ENCODE measurements at places on chromosomes 11 and 22.
A peak's percentile ranks its signal among the peaks of the same experiment; 100 is the strongest.

DNA sequence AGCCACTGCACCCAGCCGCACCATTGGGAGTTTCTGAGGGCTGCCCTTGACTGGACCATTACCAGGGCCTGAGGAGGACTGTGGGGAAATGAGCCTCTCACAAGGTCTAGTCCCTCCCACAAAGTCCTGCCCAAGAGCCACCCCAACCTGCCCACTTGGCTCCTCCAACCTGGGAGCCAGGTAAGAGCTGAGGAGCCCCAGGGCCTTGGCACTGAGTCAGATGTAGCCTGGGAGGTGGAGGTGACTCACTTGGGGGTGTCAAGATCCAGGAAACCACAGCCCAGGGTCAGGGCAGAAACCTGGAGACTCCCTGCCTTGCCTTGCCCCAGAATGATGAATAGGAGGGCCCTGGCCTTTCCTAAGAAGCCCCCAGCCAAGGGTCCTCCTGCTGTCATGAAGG lies 25.8 kb upstream of the P2RY2 start:
- DNase-seq: no peak

GRCh38 chr11:124233376-124233775 lies 7.5 kb upstream of the OR8G1 start:
- DNase-seq: no peak

DNA sequence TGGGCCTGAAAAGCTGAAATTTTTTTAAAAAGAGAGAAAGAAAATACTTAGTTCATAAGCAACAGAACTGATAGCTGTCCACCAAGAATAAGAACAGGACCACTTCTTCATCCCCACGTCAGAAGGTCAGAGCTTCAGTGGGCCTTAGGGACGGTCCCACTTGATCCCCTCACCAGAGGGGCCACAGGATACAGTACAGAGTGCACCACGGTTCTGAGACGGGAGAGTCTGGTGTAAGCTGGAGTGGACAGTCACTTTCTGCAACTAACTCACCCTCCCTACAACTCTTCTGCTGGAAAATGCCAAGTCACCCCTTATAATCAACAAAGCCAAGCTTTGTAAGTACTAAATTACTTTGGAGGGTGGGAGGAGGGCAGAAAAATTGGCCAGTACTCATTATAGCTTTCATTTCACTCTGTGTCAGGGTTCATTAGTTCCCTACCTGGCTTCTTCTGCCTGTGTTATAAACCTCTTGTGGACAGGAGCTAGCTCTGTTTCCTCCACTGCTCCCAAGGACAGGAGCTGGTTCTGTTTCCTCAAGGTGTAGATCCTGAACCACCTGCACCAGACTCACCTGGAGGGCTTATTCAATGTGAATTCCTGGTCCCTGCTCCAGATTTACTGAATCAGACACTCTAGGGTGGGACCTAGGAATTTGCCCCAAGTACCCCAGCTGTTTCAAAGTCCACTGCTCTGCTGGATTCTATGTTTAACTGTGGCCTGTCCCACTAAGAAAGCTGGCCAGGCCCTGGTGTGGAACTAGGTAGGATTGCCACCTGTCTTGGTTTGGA lies 39.6 kb downstream of the SCGB1A1 start:
- no peak for DNase-seq

DNA sequence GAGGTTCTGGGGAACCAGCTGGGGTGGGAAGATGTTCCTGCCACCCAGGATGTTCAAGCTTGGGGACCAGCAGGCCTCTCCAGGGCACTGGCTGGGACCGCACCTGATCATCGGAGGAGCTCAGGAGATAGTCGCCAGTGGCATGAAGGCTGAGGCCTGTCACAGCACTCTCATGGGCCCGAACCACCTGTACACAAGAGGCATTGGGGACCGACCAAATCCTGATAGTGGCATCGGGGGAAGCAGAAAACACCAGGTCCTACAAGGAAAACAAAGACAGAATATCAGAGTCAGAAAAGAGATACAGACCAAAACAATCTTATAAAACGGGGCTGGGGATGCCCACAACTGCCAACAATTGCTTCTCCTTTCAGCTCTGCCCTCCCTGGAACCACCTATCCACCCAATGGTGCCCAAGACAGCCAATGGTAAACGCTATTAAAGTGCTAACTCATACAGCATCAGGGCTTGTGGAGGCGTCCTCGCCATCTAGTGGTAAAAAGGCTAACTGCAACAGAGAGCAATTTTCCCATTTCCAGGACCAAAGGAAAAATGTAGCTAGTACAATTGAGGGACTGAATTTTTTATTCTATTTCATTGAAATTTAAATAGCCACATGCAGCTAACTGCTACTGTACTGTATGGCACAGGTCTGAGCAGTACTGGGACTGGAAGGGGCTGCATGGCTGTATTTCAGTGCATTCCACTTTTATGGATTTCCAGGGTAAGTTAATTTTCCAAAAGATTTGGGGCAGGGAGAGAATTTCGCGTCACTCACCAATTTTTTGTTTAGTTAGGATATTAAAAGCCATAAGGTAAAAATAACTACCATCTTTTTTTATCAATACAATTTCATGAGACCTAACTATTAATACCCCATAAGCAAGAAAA lies 7.1 kb downstream of the PRPF19 start:
- DNase-seq: peak; percentile 51

- no peak for DNase-seq
Observed at GRCh38 chr11:69102732-69103615, 52.8 kb upstream of the SMIM38 start.

DNA sequence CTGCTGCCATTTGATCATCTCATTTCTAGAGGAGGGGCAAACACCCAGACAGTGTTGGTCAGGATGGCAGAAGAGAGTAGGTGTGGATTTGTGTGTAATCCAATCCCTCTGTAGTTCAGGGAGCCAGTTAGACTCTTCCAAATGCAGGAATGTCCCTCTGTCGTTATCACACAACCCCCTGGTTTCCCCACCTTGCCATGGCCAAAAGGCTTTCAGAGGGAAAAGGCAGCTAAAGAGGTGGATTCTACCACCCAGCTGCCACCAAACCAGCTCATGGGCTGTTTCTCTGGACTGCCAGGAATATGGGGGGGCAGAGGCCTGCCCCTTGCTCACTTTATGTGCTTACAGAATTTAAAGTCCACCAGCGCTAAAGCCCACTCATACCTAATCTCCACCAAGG lies 18.1 kb downstream of the TSKU start:
- DNase-seq: no peak

GRCh38 chr11:2655834-2656622 lies 43.8 kb downstream of the KCNQ1OT1 start:
- DNase-seq: peak; percentile 47

DNA sequence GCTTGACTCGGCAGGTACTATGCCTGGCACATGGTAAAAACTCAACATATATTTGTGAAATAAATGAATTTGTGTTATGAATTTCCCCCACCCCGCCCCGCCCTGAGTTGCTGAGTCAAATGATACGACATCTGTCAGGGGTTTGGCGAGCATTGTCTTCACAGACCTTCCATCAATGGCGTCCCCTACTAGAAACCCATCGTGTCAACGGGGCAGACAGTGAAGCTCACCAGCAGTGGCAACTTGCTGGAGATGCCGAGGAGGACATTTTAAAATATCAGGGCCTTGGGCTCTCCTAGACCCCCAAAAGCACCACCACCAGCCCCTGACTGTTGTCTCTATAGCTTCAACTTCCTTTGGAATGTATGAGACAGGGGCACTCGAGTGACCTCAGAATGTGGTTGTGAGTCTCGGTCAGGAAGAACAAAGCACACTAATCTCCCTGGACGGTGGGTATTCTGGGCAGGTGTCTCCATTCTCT lies 761 bp upstream of the NXF1 start:
- DNase-seq: no peak

- no peak for DNase-seq
Observed at GRCh38 chr22:42425337-42425988, 6.7 kb downstream of the NFAM1 start.

GRCh38 chr11:3207526-3208189 lies 11.0 kb downstream of the MRGPRG start:
- DNase-seq: no peak

DNA sequence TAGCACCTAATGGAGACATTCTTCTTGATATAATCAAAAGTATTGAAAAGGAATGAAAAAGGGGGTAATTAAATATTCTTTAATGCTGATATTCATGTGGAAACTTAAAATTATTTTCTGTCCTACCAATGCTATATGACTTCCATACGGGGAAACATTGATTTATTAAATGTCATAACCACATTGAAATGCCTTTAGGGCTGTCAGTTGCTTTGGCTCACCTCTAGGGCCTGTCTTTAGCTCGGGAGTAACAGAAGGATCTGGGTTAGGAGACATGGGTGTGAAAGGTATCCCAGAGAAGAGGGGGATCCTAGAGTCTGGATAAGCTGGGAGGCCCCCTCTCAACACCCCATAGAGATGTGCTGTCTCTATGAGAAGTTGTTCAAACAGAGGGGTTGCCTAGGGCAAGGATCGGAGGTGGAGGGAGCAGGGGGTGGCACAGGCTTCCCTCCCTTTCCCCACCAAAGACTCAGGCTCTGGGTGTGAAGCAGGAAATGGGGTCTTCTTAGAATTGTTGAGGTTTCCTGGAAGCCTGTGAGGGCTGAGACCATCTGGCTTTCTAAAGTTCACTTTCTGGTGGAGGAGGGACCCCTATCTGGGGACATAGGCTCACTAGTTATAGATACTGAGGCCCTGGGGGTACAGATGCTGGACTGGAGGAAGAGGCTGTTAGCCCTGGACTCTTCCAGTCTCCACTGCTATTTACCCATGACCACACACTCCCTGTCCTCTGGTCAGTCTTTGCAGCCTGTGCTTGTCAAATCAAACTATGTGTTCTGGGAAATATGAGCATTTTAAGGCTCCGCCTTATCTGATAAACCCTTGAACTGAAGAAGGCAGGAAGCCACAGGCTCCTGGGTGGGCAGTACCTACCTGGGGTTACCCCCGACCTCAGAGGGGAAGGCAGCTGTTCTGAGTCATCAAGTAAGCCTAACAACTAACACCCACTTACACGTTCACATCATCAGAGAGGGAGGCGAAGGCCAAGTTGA lies 55.8 kb upstream of the RRAS2 start:
- DNase-seq: no peak

DNA sequence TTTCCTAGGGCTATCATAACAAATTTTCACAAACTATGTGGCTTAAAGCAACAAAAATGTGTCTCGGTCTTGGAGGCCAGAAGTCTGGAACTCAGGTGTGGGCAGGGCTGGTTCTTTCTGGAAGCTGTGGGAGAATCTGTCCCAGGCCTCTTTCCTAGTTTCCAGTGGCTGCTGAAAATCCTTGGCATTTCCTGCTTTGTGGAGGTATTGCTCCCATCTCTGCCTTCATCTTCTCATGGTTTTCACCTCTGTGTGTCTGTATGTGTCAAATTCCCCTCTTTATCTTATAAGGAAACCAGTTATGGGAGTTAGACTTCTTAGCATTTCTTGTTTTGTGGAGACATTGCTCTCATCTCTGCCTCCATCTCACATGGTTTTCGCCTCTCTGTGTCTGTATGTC lies 130.4 kb upstream of the PLET1 start:
- no peak for DNase-seq

DNA sequence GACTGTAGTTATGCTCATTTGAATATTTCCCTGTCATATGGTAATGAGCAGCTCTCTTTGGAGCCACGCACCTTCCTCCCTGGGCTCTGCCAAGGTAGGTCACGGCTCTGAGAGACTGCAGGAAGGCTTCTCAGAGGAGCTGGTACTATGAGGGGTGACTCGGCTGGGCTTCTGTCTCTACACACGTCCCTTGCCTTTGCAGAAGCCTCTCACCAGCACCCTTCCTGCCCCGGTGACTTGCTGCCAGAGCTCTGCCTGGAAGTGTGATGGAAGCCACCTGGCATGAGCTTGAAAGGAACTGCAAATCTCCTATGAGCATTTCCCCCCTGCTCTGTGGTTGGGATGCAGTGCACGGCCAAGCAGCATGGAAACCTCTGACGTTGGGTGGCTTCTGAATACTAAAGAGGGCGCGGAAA lies 74.2 kb downstream of the KIRREL3 start:
- no peak for DNase-seq

- no peak for DNase-seq
Observed at GRCh38 chr11:5204787-5205186, 4.3 kb upstream of the OR51V1 start.

DNA sequence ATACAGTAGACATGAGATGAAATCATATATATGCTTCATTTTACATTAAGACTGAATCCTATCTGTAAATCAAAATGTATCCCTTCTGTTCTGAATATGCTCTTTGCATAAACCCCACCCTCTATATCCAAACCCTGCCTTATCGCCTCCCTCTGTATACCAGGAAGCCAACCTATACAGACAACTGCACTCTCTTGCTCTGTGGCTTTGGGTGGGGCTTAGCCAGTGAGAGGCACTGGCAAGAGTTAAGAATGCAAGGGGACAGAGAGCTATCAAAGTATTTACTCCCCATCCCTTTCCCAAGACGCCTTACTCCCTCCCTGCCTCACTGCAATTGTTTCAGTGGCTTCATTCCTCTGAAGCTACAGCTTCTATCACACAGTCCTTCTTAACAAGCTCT lies 309.8 kb downstream of the TTC28 start:
- DNase-seq: no peak

DNA sequence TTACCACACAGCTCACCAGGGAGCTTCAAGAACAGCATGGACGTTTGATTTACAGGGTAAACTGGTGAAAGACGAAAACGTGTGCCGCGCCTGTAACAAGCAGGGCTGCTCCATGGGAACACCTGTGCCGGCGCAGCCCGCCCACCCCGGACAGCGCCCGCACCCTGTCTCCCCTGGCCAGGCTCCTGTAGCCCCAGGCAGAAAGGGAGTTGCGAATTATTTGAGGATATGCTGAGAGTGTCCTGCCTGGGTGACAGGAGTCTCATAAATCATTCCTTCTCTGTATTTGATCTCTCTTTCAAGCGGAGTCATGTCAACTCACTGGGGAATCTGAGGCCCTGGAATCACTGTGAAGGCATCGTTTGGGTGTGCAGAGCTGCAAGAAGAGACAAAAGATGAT lies 804.3 kb downstream of the OPCML start:
- DNase-seq: no peak

DNA sequence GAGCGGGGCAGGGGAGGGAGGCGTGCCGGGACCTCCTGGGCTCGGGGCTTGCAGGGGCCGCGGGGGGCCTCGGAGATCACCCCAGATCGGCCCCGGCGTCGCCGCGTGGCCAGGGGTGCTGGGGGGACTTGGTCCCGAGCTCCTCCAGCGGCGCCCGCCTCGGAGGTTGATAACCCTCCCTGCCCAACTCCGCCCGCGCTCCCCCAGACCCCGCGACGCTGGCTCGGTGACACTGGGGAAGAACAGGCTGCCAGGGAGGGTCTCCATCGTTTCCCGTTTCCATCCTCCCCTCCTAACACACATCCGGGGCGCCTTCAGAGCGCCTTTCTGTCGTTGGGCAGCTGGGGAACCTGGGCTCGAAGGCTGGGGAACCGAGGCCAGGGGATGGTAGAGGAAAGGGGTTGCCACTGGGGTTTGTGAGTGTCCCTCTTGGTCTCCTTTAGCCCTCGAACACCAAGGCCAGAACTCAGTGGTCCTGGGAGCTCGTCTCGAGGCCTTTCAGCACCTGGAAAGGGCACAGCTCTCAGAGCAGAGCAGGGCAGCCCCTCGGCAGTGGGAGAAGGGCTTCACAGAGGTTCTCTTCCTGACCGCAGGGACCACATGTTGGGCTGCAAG lies 431 bp downstream of the SLC37A2 start:
- DNase-seq: no peak

Data from body of pancreas (tissue), 4 donors.